ENCODE measurements at places on chromosomes 1 and 21.

- peak; percentile 15 for DNase-seq
These were observed 116.9 kb upstream of the KCNK1 start for GRCh38 chr1:233496993-233497392.

DNA sequence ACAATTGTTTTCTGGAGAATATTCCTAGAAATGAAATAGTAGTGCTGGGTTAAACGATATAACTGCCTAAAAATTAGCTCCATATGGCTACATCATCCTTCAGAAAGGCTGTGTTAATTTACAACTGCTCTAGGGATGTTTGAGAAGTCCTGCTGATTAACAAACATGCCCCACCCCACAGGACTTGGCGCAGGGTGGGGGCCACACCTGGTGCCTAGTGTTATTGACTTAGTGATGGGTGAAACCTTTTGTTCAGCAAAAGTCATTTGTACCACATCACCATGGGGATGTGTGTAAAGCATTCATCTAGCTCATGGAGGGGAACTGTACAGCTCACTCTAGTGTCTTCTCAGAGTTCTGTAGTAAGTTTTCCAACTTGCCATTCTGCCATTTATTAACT lies 492.8 kb downstream of the CAMTA1 start:
- DNase-seq: no peak

GRCh38 chr1:154186852-154187501 lies 4.9 kb downstream of the TPM3 start:
- DNase-seq: no peak

GRCh38 chr1:90134175-90134955 lies 139.5 kb downstream of the ZNF326 start:
- no peak for DNase-seq

- no peak for DNase-seq
These were observed 90.2 kb upstream of the LPGAT1 start for GRCh38 chr1:211920602-211921226.

GRCh38 chr1:210441028-210441427 lies 112.3 kb downstream of the HHAT start:
- DNase-seq: no peak

- no peak for DNase-seq
These were observed 102.3 kb upstream of the F3 start for GRCh38 chr1:94643819-94644218.

GRCh38 chr1:82848043-82848442 lies 1047.3 kb downstream of the ADGRL2 start:
- no peak for DNase-seq

GRCh38 chr1:214966346-214966745 lies 116.2 kb upstream of the KCNK2 start:
- no peak for DNase-seq

GRCh38 chr1:25971066-25971810 lies 26.6 kb downstream of the PAFAH2 start:
- peak; percentile 27 for DNase-seq

- DNase-seq: peak; percentile 94
These were observed 2.0 kb upstream of the RCSD1 start for GRCh38 chr1:167627865-167628641.

DNA sequence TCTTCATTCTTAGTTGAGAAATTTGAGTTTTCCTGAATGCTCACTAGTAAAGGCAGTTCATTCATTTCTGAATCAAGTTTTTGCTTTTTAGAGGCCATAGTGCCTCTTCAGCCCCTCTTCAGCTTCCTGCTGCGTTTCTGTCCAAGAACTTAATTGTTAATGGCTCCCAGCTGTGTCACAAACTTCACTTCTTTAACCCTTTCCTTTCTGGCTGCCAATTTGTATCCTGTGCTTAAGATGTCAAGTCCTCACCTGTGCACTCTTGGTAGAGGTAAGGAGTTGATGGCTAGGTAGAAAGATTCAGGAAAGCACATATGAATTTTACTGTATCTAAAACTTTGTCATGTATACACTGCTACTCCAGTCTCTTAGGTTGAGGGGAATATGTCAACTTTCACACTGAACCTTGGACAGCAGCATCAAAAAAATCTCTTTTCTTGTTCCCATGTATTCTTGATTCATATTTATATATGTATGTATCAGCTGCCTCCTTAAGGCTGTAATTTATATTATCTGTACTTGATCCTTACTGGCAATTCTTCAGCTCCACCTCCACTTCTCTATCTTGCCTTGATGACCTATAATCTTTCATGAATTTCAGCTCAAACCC lies 612.8 kb downstream of the LMO4 start:
- no peak for DNase-seq

- DNase-seq: no peak
These were observed 30.9 kb downstream of the ERG start for GRCh38 chr21:38467374-38467773.

GRCh38 chr1:114490274-114490693 lies 20.7 kb downstream of the TRIM33 start:
- no peak for DNase-seq

- no peak for DNase-seq
These were observed 9.8 kb upstream of the CENPF start for GRCh38 chr1:214593158-214593557.

DNA sequence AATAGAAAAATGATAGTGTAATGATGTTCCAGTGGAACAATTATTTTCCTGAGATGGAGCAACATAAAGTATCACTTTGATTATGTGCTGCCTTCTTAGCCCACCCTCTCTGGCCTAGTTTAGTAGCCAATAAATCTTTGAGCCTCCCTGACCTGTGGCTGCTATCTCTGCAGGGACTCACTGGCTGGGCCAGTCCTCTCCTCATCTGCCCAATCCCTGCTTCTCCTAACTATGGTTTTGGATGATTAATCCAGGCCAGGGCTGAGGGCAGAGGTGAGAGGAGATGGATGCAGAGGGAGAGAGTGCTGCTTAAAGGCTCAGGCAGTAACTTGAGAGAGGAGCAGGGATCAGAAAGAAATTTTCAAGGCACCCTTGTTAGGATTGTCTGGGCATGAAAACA lies 89.0 kb upstream of the CD34 start:
- DNase-seq: no peak

DNA sequence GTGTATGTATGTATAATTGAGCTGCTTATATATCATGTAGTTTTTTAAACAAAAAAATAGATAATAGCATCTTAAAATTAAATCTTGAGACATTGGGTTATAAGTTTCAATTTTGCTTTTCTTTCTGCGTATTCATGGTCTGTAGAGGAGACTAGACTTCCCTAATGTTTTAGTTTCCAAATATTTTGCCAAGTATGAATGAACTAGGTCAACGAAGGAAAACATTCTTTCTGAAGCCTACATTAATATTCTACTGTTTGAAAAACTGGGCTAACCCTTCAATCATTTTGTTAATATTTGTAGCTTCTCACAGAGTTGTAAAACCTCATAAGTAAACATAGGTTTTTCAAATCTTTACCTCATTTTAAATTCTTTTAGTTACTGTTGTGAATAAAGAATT lies 592.7 kb downstream of the USP25 start:
- DNase-seq: no peak

GRCh38 chr21:25791319-25791718 lies 56.5 kb downstream of the GABPA start:
- no peak for DNase-seq

- DNase-seq: no peak
These were observed 43.0 kb downstream of the SPATA17 start for GRCh38 chr1:217674028-217674729.

- no peak for DNase-seq
These were observed 60.5 kb downstream of the GLIS1 start for GRCh38 chr1:53678507-53678906.

GRCh38 chr1:35594005-35594760 lies 21.1 kb downstream of the TFAP2E start:
- no peak for DNase-seq

DNA sequence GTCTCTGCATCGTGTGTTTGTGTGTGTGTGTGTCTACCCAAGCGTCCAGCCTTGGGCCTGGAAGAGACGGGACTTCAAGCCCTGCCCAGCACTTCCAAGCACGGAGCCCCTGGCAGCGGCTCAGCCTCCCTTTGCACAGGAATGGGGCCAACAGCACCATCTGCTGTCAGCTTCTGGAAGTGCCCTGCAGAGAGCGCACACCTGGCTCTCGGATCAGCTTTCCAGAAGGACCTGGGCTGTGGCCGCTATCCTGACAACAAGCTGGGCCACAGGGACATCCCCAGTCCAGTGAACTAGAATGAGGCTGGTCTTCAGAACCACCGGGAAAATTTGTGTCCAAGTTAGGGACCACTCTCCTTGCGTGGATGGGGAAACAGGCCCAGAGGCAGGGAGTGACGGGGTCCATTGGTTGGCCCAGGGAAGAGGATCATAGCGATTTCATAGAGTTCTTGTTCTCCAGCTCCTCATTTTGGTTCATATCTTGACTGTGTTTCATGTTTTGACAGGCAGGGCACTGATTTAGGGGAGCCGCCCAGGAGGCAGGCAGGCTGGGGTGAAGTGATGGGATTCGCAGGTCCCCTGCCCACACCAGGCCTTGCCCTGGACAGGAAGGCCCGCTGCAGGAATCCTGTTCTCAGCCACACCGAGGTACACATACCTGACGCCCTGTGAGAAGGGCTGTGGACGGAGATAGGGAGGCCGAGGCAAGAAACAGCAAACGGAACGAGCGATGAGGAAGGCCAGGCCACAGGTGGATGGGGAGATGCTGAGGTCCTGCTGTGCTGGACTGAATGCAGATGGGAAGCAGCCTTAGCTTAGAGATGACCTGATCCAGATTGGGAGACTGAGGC lies 38.4 kb downstream of the TAS1R2 start:
- peak; percentile 72 for DNase-seq

DNA sequence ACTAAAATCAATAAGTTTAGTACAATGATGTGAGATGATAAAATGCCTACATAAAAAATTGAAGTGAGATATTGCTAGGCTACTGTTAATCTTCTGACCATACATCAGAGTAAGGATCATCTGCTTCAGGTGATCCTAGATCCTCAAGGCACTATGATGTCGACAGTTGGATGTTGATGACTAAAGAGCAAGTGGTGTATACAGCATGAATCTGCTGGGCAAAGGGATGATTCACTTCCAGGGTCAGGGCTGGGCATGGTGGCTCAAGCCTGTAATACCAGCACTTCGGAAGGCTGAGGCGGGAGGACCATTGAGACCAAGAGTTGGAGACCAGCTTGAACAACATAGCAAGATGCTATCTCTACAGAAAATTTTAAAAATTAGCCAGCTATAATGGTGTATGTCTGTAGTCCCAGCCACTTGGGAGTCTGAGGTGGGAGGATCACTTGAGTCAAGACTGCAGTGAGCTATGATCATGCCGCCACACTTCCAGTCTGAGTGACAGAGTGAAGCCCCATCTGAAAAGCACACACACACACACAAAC lies 24.6 kb downstream of the NUF2 start:
- no peak for DNase-seq

DNA sequence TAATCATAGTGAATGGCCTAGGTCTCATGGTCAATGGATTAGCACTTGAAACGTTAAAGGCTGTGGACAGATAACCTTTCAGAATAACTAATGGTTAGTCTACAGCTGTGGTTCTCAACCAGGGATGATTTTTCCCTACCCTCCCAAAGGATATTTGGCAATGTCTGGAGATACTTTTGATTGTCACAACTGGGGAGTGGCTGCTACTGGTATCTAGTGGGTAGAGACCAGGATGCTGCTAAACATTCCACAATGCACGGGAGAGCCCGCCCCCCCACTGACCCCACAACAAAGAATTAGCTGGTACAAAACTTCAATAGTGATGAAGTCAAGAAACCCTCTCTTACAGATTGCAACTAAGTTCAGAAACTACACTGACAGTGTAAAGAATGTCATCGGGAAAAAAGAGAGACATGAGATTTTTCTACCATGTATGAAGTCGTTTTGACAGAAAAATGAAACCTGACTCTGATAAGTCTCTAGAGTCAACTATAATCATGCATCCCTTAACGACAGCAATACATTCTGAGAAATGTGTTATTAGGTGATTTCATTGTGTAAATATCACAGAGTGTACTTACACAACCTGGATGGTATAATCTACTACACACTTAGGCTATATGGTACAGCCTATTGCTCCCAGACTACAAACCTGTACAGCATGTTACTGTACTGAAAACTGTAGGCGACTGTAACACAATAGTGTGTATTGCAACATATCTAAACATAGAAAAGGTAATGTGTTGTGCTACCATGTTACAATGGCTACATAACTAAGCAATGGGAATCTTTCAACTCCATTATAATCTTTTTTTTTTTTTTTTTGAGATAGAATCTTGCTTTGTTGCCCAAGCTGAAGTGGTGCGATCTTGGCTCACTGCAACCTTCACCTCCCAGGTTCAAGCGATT lies 49.7 kb upstream of the PRDX6 start:
- no peak for DNase-seq

DNA sequence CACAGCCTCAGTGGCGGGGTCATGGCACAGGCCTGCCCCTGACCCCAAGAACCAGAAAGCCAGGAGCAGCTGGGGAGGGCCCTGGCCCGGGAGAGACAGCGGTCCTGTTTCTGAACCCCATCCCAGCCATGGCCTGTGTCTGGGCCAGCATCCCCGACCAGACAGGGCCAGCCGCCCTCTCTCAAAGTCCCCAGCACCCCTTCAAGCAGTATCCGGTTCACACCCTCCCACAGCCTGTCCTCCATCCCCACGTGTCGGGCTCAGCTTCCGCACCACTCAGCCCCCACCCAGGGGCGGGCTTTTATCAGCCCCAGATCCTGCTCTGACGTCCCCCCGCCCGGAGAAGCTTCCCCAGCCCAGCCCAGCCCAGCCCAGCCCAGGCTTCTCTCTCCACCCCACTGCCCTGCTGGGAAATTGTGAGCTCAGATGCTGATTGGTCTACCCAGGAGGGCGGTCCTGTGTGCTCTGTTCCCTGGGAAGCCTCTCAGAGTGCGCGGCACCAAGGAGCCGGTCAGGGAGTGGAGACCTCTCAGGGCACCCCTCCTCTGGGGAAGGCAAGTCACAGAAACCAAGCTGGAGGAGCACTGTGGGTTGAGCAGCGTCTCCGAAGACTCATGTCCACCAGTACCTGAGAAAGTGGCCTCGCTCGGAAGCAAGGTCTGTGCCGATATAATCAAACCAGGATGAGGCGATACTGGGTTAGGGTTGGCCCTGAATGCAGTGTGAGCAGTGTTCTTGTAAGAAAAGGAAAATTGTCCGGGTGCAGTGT lies 4.7 kb upstream of the FAAP20 start:
- DNase-seq: peak; percentile 94

DNA sequence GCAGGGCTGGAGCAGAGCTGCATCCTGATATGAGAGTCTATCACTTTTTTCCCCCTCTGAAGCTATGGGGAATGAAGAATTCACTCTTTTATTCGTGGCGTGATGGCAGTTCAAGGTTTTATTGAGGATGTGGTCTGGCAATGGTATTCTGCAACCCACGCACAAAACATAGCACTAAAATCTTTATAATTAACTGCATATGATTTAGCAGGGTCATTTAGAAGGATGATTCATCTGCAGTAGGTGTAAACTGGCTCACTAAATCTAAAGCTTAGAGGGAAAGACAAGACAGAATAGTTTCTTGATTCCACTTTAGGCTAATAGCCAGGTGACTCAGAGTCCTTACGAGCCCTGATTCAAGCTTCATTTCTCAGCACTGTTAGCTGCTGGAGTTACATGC lies 25.0 kb upstream of the CHRM3 start:
- DNase-seq: no peak

- DNase-seq: no peak
These were observed 1546.2 kb downstream of the BRINP3 start for GRCh38 chr1:188931506-188931905.

- no peak for DNase-seq
These were observed 39.1 kb downstream of the PTPRU start for GRCh38 chr1:29275435-29275834.
